ENCODE measurements at places on chromosomes 5 and 9.

DNA sequence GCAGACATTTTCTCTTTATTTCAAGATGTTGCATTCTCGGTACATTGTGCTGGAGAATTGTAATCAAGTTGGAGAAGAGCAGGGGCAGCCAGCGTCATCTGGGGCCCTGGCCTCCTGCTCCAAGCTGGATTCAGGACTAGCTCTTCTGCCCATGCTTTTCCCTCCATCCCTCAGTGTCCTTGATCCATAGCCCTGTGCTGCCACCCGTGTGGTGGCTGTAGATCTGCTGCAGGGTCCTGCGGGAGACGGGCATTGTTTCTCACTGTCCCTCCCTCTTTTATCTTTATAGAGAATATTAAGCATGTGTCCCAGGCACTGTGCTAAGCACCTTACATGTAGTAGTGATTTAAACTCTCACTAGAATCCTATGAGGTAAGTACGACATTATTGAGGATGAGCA is 60.5 kb upstream of the HAND1 start:
- DNase-seq = no peak

DNA sequence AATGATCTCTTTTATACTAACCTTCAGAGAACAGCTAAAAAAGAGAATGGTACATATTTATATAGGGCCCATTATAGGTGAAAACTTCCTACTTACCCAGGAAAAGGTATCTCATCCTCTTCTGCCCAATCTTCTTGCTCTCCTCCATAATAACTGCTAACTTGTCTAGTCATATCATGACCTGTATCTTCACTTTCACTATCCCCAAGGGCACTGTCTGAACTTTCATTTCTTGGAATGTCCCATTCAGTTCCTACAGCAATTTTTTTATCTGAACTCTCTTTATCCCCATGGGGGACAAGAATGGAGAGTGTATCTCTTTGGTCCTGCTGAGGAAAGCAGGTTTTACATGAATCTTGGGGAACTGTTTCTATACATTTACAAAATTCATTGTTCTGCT is 36.4 kb upstream of the RAPGEF6 start:
- no peak for DNase-seq

DNA sequence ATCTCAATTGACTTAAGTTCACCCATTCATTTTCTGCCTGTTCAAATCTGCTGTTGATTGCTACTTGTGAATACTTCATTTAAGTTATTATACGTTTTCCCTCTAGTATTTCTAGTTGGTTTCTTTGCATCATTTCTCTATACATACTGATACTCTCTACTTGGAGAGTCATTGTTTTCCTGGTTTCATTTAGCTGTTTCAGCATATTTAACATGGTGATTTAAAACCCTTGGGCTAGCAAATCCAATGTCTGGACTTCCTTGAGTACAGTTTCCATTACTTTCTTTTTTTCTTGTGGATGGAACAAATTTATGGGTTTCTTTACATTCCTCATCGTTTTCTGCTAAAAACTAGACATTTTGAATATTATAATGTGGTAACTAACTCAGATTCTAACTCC is 90.7 kb downstream of the AP3B1 start:
- no peak for DNase-seq

- no peak for DNase-seq
Measured at GRCh38 chr9:98312365-98312764, 56.9 kb upstream of the TBC1D2 start.

DNA sequence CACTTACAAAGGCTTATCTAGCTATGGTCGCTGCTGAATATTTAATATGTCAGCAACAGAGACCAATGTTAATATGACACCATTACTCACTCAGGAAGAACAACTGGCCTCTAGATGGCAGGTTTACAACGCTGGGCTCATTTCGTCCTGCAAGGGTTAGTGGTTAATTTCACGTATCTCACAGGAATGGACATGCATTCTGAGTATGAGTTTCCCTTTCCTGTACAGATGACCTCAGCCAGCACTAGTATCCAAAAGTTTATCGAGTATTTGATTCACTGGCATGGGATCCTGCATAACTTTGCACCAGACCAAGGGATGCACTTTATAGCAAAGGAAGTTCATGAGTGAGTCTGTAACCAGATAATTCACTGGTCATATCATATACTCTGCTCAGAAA is 8.7 kb upstream of the TRPC7 start:
- no peak for DNase-seq

DNA sequence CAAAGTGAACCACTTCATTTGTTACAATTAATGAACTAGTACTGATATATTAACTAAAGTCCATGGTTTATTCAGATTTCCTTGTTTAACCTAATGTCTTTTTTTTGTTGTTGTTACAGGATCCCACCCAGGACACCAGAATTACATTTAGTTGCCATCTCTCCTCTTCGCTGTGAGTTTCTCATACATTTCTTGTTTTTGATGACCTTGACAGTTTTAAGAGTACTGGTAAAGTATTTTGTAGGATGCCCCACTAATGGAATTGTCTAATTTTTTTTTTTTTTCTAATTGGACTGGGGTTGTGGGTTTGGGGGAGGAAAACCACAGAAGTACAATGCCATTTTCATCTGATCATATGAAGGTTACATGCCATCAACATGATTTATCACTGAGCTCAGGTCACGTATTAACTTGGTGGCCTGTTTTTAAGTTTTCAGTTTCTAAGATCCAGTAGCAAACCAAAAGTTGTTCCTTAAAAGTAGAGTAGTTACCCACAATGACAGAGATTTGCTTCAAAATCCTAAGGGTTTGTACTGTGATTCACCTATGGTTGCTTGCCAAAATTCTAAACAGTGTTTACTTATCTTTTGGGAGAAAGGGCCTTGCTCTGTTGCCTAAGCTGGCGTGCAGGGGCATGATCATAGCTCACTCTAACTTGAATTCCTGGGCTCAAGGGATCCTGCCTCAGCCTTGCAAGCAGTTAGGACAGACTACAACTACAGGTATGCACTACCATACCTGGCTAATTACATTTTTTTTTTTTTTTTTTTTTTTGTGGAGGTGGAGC is 4.5 kb upstream of the OTULIN start:
- no peak for DNase-seq

DNA sequence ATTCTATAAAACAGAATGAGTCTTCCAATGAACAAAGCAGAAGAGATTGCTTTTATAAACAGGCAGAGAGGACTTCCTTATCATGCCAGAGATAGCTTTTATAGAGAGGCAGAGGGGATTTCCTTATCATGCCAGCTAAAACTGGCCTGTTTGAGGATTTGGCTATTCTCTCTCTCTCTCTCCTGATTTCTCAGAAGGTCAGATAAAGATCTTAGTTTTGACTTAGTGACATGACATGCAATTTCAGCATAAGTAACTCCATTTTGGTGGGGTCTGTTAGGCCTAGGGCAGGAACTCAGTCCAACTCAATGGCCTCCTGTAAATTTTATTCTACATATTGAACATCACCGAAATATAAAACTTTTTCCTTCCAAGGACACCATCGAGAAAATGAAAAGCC is 31.5 kb upstream of the DENND4C start:
- no peak for DNase-seq

DNA sequence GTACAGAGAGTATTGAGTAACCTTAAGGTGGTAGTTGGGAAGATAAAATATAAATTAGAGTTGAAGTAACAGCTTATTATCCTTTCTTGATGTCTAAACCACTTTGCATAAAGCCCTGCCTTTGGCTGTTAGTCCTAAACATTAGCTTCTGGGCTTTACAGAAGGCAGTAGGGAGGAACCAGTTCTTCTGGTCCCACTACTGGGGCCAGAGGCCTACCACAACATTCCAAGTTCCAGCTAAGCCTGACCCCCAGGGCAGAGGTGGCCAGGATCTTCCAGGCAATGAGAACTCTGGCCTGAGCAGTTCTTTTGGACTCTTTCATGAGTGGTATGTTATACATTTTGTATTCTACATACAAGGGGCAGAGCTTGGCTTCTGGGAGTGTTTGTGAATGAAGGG is 26.1 kb downstream of the DNAI1 start:
- no peak for DNase-seq

DNA sequence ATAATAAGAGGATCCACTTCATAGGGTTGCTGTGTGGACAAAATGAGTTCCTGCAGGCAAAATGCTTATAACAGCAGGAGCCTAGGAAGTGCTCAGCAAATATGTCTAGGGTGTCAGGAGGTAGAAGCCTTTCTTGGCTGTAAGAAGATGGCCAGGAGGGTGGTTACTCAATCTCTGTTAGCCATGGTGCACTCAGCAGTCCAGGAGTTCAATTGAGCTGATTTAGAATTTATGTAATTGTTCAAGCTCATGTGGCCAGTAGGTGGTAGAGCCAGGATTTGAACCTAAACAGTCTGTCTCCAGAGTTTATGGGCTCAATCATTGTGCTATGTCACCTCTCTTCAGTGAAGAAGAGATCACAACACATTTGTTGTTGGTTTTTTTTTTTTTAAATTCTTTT is 381.2 kb downstream of the KIF4B start:
- DNase-seq = no peak

GRCh38 chr5:177405805-177406204 is 3.6 kb downstream of the F12 start:
- no peak for DNase-seq

GRCh38 chr9:92769990-92770359 is 5.3 kb upstream of the BICD2 start:
- DNase-seq = no peak

GRCh38 chr5:7474821-7475403 is 79.0 kb downstream of the ADCY2 start:
- DNase-seq = no peak

- DNase-seq = no peak
Measured at GRCh38 chr9:92547356-92547755, 11.6 kb upstream of the ECM2 start.

- no peak for DNase-seq
Measured at GRCh38 chr5:167582886-167583285, 708.6 kb upstream of the WWC1 start.

- no peak for DNase-seq
Measured at GRCh38 chr5:101047181-101047580, 144.1 kb upstream of the ST8SIA4 start.

DNA sequence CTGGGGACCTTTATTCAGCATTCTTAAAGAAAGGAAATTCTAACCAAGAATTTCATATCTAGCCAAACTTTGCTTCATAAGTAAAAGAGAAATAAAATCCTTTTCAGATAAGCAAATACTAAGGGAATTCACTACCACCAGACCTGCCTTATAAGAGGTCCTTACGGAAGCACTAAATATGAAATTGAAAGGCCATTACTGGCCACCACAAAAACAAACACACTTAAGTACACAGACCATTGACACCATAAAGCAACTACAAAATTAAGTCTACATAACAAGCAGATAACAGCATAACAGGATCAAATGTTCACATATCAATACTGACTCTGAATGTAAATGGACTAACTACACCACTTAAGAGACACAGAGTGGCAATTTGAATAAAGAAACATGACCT is 361.4 kb upstream of the POU5F2 start:
- DNase-seq = no peak

GRCh38 chr5:109669991-109670706 is 19.6 kb upstream of the MAN2A1 start:
- DNase-seq = no peak

- no peak for DNase-seq
Measured at GRCh38 chr5:76710991-76711390, 4.9 kb upstream of the F2R start.

DNA sequence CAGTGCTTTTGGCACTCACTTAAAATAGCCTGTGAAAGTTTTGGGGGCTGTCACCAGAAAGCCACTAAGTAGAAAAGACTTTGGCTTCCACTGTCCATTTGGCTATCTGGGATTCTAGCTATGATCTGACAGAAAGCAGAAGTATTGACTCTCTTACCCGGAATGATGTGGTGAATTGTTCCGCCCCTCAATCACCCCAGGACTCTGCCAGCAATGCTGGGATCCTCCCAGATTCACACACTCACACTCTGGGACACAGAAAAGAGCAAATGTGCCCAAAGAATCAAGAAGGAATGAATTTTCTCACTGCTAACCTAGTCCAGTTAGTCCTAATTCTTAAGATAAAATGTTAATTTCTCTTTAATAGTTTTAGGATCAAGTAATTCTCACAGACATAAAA is 576.9 kb downstream of the BNC2 start:
- no peak for DNase-seq

- no peak for DNase-seq
Measured at GRCh38 chr5:155103146-155103545, 89.6 kb downstream of the KIF4B start.

DNA sequence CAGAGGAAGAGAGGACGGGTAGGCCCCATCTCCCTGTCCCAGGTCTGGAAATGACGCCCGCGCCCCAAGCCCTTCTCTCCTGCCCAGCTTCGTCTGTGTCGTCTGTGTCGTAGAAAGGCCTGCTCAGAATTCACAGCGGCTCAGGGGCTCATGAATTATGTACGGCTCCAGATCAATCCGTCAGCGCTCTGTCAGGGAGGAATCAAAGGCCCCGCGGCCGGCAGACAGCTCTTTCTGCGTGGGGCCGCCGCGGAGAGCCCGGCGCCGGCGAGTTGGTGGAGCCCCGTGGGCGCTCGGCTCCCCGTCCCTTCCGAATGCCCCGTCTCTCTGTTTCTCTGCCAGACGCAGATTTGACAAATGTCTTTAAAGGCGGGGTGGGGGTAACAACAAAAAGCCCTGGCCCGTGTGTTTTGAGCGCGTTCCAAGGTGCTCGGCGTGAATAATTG is 83.8 kb upstream of the RAPGEF1 start:
- DNase-seq = no peak

- DNase-seq = no peak
Measured at GRCh38 chr5:119274030-119274766, 81.6 kb upstream of the TNFAIP8 start.

GRCh38 chr9:110728058-110728457 is 59.5 kb downstream of the MUSK start:
- no peak for DNase-seq

DNA sequence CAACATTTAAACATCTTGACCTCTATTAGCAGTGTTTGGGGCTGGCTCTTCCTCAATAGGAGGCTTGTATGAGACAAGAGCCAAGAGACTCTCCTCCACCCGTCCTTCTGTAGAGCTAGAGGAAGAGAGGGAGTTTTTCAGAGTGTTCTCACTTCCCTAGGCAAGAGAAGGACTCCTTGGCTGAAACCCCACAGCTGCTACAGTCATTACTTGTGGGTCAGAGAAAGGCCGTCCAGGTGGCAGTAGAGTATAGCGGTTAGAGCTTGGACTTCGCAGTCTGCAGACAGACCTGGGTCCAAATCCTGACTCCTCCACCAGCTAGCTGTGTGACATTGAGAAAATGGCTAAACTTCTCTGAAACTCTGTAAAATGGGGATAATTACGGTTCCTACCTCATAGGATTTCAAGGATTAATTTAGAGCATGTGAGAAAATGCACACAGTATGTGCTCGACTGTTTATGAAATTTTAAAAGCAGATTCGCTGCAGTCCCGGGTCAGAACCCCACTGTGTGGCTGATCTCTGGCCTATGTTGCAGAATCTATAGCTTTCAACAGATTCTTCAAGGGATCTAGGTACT is 80.8 kb upstream of the ARAP3 start:
- no peak for DNase-seq

- DNase-seq = no peak
Measured at GRCh38 chr9:121491111-121491510, 8.5 kb downstream of the GGTA1 start.

All from vagina (tissue), 2 donors.